ENCODE measurements at places on chromosomes 5 and 9.

DNA sequence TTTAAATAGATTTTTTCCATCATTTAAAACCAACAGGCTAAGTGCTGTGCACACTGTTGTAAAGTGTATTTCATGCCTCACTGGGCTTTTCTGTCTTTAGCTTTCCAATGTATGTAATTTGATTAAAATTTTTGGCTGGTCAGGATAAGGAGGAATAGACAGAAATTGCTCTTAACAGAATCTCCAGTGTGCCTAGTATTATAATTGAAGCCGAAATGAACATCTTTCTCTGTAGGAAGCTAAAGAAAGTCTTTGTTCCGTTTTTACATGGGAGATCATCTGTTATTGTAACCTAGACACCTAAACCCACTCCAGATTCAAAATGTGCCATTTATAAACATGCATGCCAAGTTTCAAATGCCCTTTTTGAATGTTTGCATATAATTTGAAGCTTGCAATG is 54.5 kb upstream of the SMIM15 start:
- DNase-seq, result no peak

DNA sequence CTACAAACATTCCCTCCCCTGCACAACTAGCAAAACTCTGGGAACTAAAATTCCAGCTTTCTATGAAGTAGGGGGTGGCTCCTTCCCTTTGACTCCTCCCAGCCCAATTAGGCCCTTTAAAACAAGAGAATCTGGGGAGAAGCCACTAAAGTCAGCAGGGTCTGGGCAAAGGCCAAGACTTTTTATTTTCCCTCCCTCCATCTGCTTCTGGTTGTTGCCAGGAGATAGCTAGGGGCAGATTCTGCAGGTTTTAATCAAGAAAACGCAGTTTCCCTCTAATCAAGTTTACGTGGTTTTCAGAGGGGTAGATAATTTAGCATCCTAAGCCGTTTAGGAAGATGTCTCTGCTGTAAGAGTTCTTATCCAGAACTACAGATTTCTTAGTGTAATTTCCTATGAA is 114.5 kb upstream of the CDH6 start:
- no peak for DNase-seq

DNA sequence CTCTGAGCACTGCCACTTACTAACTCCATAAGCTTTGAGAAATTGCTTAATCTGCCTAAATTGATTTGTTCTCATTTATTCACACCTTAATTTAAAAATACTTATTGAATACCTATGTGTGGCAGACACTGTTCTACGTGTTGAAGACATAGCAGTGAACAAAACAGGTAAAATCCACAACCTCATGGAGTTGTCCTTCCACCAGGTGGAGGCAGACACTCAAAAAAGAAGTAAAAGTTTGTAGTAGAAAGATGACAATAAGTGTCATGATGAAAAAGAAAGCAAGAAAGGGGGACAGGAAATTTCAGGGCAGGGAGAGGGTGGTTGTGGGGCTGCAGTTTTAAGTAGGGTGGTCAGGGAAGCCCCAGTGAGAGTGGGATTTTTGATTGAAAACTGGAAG is 94.9 kb downstream of the SREK1 start:
- no peak for DNase-seq

DNA sequence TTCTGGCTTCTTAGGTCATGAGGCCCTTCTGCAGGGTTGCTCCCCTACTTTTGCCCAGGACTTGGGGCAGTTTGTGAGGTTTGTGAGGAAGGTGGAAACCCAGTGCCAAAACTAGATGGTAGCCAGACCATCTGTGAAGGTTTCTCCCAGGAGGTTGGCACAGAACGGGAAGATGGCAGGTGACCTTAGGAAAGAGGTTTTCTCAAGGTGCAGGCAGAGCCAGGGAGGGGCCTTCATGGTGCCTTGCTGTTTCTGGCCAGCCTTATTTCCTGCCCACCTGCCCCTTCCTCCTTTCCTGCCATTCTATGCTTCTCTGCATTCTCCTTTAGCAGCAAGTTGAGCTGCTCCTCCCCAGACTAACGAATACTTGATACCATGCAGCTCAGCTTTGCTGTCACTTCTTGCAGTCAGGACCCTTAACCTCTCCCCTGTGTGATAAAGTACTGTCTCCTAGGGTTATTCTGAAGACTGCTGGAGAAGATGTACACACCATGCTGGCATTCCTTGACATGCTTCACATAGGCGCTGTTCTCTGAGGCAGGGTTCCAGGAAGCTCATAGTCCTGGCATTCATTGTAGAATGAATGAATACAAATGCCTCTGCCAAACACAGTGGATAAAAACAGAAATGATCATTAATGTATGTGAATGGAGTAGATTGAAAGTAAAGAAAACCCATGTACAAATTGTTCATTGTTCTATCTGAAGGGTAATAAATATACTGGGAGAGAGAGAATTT is 154.3 kb downstream of the KDM4C start:
- no peak for DNase-seq
